Suppressor macrophage treated with lipopolysaccharide for 4 hours (primary cell): ENCODE measurements at places on chromosomes 12 and 14.

GRCh38 chr14:88791629-88792472 lies 902 bp downstream of the EML5 start:
- no peak for DNase-seq

DNA sequence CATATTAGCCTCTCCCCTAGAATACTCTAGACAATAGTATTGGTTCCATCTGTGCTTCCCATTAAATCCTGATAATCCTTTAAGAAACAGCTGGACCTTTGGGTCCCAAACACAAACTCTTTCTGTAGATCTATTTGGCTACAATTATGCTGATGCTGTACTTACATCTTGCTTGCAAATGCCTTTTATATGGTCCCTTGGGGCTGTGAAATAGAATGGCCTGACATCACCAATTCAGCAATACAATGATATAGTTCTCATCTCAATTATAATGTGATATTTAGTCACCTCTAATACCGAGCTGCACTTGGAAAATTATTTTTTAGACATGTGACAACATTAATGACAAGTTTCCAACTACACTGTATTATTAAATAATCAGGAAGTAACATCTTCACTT lies 261.5 kb downstream of the SOX5 start:
- DNase-seq = no peak

- DNase-seq = no peak
Measured at GRCh38 chr14:100215330-100215885, 23.5 kb upstream of the YY1 start.

DNA sequence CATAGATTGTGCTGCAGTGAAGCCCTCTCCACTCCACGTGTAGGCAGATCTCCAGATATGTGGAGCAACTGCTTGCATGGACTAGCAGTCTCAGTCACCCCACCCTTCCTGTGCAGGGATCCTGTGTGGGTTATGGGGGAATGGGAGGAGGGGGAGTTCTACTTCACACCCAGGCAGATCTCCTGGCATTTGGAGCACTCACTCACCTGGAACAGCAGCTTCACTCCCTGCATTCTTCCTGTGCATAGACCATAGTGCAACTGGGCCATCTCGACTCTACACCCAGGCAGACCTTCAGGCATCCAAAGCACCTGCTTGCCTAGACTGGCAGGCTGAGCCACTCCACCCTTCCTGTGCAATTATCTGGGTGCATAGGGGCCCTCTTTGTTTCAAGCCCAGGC lies 96.0 kb upstream of the PCED1B start:
- DNase-seq = no peak

DNA sequence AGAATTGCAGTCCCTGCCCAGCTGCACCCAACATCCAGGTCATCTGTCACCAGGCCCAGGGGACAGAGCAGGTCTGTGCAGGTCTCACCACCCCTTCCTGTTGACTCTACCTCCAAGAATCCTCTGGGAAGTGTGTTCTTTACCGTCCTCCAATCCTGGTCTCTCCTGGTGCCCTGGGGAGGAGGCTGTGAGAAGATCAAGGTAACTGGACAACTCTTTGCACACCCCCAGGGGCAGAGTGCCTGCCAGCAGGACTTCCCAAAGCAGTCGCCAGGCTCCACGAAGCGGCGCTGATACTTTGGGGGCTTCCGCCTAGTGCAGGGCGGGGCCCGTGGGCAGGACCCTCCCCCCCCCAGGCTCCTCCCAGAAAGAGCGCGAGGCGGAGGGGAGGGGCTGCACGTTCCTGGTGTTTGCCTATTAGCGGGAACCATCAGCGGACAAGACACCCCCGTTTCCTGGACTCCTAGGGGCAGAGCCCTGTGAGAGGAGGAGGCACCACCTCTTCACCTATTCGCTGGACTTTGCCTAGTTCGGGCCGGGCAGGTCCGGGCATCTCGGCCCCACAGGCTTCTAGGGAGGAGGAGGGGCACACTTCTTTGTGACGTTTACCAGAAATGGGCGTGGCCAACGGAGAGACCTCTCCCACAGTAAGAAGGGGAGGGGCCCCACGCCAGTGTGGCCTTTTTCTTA lies 918.0 kb downstream of the AACS start:
- peak; percentile 46 for DNase-seq

DNA sequence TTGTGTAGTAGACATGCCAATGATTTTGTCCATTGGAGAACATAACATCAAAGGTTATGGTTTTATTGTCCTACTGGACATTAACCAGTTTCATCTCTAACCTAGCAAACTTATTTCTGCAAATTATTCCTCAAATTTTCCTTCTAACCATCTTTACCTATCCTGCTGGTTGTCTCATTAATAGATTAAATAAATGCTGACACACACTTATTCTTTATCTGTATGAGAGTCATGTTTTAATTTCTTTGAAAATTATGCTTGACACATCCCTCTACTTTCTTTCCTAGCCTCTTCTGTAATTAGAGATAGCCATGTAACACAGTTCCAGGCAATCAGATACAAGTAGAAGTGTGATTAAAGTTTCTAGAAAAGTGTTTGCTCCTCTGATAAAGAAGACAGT lies 98.9 kb downstream of the RPS29 start:
- no peak for DNase-seq
